ENCODE measurements at places on chromosomes 6 and 20. TPM values are rescaled to one million over a fixed set of nuclear protein-coding genes. Genes with fewer than 3 reads are reported as not detected.
A peak's percentile ranks its signal among the peaks of the same experiment; 100 is the strongest.

DNA sequence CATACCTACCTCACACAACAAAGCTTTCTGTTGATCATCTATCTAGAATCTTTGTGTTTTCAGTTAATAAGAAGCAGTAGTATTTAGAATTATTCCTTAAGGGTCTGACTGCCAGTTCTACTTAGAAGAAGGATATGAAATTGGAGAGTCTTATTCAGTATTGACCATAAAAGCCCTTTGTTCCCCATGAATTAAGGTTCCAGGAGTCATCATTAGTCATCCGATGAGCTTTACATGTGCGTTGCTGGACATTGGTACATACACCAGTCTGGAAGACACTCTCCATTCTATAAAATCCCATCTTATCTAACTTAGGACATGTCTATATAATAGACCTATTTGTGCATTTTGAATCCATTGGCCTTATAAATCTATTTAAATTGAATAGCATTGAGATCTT lies 34.4 kb upstream of the RNF217 start:
- H3K4me1 ChIP-seq: no peaks in the 10 kb centered on the region
- no peaks in the 10 kb centered on the region for H3K36me3 ChIP-seq
- H3K27ac ChIP-seq: no peak overlapping the region
- H3K4me3 ChIP-seq: no peak overlapping the region
- DNase-seq: no peak

- no peaks in the 10 kb centered on the region for H3K4me1 ChIP-seq
- H3K36me3 ChIP-seq: no peaks in the 10 kb centered on the region
- no peak overlapping the region for H3K4me3 ChIP-seq
- H3K27me3 ChIP-seq: no peaks in the 10 kb centered on the region
- H3K27ac ChIP-seq: no peak overlapping the region
- no peak for DNase-seq
Measured at GRCh38 chr6:143375022-143375585, 75.4 kb downstream of the ADAT2 start.

DNA sequence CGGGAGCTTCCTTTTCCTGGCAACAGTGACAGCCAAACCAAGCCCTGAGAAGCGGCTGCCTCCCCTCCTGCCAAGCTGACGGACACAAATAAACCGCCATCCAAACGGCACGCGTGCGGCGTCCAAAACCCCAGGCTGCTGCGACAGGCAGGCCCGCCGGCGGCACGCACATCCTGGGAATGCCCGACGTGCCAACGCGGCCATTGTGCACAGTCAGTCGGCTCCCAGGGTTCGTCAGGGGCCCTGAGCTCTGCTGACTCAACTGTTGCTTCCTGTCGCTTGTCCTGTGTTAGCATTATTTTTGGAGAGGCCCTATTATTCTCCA lies 6.8 kb downstream of the JAG1 start:
- H3K27me3 ChIP-seq: no peaks in the 10 kb centered on the region
- peaks cover 43% of the 10 kb centered on the region for H3K4me1 ChIP-seq
- peak overlapping the region; percentile 61 for H3K27ac ChIP-seq
- peak overlapping the region; percentile 97 for H3K4me3 ChIP-seq
- peak; percentile 71 for DNase-seq

The EPHA7 gene
- total RNA-seq: 0.10 TPM

The C20orf173 gene
- not detected for total RNA-seq
